ENCODE measurements at places on chromosomes 16 and 17.

GRCh38 chr17:32879134-32879533, 2.2 kb upstream of the MYO1D start:
- no peak for DNase-seq

DNA sequence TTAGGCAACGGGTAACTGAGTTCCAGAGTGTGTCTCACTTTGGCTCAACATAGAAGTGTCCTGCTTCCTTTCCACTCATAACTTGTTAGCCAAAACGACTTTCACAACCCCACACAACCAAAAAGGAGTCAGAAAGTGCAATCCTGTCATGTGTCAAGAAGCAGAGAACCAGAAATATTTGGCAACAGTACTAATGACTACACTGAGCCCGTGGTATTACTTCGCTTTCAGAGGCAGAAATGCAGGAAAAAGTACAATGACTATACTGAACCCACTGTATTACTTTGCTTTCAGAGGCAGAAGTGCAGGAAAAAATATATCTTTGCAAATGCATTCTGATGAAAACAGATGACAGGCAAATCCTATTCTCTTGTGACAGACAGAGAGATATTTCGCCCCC, 484.6 kb downstream of the KIF2B start:
- no peak for DNase-seq

DNA sequence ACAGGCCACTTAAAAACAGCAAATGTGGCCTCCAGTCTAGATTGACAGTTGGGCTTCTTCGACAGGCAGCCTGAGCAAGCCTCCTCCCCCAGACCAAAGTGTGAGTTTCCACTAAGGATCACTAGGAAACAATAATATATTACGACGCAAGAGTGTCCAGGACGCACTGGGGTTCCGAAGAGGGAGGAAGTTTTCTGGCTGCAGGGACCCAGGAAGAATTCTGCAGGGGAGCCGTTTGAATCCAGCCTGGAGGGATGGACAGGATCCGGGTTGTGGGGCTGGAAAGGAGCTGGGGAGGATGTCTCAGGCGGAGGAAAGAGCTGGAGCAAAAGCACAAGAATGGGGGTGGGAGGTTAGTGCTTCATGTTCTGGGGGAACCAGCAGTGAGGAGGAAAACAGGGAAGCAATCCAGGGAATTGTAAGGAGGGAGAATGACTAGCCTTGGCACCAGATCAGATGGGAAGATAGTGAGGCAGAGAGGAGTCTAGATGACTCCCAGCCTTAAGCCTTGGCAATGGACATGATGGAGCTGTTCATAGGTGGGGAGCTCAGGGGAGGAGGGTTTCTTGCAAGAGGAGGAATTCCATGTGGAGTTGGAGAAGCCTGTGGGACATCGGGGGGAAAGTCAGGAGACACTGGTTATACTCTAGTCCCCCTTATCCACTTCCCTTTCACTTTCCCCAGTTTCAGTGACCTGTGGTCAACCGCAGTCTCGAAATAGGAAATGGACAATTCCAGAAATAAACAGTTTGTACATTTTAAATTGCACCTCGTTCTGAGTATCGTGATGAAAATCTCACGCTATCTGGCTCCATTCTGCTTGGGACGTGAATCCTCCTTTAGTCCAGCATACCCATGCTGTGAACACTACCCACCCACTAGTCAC, 26.6 kb downstream of the NGFR start:
- no peak for DNase-seq

- DNase-seq, result no peak
Observed at GRCh38 chr17:30956764-30957374, 14.0 kb upstream of the RNF135 start.

DNA sequence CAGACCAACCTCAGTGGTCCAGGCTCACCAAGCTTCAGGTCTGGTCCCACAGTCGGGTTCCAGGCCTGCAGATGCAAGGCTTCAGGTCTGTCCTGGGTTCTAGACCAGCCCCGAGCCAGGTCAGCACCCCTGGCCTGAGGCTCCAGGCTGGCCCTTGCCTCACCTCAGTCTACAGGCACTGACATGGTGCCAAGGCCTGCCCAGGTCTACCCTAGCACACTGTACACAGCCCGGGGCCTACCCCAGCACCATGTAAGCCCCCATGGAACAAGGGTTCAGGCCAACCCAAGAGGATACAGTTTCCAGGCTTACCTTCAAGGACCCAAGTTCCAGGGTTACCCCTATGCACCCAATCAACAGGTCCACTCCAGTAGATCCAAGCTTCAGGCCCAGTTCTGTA, 26.8 kb downstream of the ZFP1 start:
- no peak for DNase-seq

DNA sequence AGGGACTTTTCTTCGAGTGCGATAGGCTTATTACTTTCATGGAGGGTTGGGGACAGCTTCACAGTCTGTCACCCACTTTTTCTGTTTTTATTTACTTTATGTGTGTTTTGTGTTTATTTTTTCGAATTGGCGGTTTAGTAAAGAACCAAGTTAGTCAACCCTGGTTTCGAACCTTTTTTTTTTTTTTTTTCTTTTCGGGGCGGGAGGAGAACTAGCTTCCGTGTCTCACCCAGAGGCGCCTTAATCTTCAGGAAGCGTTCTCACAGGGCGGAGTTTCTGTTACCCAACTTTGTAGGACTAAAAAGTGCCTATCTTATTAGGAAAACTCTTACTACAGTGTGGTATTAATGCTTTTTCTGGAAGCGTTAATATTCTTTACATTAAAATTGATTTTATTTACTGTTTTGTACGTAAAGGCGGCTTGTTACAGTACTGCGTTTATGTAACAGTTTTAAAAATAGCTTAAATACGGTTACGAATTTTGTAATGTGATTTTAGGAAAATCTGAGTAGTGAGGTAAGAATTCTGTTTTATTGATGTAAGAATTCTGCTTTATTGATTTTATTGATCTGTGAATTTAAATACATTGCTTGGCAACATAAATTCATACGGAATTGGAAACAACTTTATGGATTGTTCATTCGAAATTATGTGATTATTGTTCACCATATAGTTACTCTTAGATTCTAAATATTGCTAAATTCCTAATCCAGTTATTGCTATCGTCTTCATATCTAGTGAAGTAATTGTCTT, 885 bp downstream of the ZNF207 start:
- peak; percentile 21 for DNase-seq

GRCh38 chr16:2048116-2048543, 345 bp downstream of the TSC2 start:
- DNase-seq, result no peak

GRCh38 chr17:45073414-45074070, 12.4 kb downstream of the NMT1 start:
- no peak for DNase-seq

GRCh38 chr17:74015990-74016389, 187.5 kb upstream of the RPL38 start:
- no peak for DNase-seq

DNA sequence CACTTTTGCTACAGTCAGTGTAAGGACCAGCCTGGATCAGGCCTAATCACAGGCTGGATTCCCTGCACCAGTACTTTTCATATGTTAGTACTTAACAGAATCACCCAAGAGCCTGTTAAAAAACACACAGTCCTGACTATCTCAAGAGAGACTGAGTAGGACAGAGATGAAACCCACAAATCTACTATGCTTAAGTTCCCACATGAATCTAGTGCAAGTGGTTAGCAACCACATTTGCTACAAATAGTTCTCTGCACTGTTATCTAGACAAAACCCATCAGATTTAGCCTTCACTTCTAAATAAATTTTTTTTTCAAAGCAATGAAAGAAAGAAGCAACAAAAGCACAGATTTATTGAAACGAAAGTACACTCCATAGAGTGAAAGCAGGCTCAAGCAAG, 38.9 kb downstream of the SSH2 start:
- DNase-seq, result no peak

- DNase-seq, result no peak
Observed at GRCh38 chr17:40956401-40957254, 10.1 kb downstream of the KRT39 start.

GRCh38 chr17:57465610-57466009, 209.3 kb downstream of the MSI2 start:
- no peak for DNase-seq

DNA sequence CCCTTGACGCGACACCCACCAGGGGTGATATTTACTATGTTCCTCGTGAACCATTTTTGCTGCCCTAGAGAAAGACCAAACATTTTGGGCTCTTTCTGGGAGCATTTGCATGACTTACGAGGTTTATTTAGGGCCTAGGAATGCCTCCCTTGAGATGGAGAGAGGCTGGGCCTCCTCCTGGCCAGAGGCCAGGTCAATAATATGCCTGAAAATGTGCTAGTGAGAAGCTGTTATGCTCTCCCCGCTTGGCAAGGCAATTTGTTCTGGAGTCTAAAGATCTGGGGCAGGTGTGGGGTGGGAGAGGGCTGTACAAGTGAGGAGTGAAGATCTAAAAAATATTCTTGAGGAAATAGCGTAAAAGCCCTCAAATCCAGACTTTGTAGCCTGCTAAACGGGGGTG, 587.3 kb upstream of the CDH5 start:
- DNase-seq, result no peak

DNA sequence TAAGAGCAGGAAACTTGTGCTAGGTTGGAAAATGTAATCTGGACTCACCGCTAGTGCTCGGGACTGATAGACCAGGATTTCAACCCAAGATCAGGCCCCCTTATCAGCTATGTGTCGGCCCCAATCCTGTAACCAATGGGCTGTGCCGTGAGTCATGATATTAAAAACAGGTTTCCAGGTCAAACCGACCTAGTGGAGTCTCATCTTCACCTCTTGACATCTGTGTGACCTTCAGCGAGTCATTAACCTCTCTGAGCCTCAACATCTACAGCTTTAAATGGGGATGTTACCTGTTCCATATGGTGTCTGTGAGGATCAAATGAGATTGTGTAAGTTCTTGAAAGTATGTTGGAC, 512 bp downstream of the PMM2 start:
- DNase-seq, result no peak

- no peak for DNase-seq
Observed at GRCh38 chr16:78303946-78304345, 204.5 kb downstream of the WWOX start.

DNA sequence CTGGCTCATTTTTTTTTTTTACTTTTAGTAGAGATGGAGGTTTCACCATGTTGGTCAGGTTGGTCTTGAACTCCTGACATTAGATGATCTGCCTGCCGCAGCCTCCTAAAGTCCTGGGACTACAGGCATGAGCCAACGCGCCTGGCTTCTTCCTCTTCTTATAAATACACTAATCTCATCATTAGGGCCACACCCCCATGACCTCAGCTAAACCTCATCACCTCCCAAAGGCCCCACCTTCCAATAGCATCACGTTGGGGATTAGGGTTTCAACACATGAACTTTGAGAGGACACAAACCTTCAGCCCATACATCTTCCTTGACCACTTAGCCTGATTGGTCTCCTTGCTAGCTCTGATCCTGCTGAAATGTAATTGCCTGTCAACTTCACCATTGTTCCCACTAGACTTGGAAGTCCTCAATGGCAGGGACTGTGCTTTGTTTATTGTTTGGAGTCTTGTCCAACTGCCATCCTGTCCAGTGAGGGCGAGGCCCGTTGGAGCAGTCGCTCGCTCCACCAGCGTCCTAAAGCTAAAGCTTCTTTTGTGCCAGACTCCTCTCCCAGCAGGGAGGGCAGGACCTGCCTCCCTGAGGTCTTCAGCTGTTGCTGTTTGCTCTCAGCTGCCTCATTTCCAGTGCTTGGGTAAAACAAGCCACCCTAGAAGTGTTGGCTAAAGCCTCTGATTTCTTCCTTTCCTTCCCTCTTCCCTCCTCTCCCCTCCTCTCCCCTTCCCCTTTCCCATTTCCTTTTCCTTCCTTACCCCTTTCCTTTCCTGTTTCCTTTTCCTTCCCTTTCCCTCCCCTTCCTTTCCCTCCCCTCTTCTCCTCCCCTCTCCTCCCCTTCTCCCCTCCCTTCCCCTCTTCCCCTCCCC, 85.3 kb downstream of the HAPSTR1 start:
- DNase-seq, result no peak

DNA sequence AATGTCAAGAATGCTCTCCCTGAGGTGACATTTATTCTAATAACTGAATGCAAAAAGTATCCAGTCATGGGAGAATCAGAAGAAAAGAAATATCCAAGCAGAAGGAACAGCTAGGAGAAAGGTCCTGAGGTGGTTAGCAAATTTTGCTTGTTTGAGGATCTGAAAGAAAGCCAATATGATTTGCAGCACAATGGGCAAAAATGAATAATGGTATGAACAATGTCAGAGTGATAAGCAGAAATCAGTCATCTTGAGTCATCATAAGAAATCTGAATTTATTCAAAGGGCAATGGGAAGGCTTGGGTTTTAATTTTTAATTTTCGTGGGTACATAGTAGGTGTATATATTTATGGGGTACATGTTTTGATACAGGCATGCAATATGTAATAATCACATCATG, 68.5 kb downstream of the BRIP1 start:
- DNase-seq, result no peak

DNA sequence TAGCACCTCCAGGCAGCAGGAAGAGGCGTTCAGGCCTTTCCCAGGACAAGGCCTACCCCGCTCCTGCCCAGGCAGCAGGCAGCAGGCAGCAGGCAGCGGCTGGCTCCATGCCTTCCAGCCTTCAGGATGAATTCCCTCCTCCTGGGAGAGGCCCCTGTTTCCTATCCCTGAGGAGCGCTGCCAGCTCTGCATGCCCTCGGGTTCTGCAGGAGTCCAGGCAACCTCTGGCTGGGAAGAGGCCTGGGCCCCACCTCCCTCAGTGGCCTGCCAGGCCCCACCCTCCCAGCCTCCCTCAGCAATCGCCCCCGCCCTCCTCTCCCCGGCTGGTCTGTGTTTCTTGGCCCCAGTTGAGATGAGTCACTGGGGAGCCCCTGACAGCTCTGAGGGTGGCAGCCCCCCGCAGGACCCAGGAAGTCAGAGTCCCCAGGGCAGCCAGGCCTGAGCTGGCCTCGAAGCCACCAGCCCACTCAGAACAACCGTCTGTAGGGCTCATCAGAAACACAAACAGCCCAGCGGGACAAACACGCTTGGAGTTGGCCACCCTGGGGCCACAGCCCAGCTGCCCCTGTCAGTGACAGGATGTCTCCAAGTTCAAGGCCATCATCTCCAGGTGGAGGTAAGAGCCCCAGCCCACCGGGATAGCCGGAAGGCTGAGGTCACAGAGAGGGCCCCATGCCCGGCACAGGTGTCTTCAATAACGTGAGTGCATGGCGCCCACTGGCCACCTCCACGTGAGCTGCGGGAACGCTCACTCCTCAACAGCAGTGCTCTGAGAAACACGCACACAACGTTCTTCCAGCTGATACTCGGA, 39.5 kb upstream of the CIBAR2 start:
- DNase-seq, result no peak

DNA sequence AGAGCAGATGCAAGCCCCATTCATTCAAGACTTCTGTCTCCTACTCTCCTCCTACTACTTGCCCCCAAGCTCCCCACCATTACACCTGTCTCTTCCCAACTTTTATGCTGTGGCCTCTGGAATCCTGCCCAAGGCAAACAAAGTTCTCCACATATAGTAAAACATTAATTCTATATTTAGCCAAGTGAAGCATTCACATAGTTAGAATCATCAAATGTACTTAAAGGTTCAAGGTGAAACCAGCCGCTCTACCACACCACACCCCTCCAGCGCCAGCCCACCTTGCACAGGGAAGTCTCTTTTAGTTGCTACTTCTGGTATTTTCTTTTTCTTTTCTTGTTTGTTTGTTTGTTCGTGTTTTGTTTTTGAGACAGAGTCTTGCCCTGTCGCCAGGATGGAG, 25.4 kb upstream of the GUCY2D start:
- no peak for DNase-seq

All from stimulated activated CD4-positive, alpha-beta T cell treated with anti-CD3 and anti-CD28 coated beads, Interleukin-12 subunit alpha, Interleukin-12 subunit beta, amount 100 ng/mL, for 4 hours (primary cell).